ENCODE measurements at places on chromosomes 3 and 15. TPM values are rescaled to one million over a fixed set of nuclear protein-coding genes. Genes with fewer than 3 reads are reported as not detected.

ZNF80 gene
- 0.21 TPM for total RNA-seq

SLC27A2 gene
- 0.22 TPM for total RNA-seq

ALG3 gene
- 55.9 TPM for total RNA-seq

CNTN4 gene
- total RNA-seq: 47.7 TPM

CHRNB4 gene
- not detected for total RNA-seq

FRMD5 gene
- total RNA-seq: 4.4 TPM

DNA sequence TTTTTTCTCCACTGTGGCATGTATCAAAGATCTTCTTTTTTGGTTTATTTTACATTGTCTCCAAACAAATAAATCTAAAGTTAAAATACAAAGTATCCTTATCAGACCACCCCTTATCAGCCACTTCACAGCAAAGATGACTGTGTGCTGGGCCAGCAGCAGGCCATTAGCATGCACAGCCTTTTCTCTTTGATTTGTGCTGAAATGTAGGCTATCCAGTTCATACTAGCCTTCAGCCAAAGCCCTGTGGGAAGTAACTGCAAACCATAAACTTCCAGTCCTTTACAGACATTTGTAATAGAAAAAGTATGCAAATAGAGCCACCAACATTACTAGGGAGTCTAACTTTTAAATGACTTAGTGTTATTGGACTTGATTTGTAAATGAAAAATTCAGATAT lies 816.3 kb downstream of the FHIT start:
- no peaks in the 10 kb centered on the region for H3K4me1 ChIP-seq
- no peaks in the 10 kb centered on the region for H3K27me3 ChIP-seq
- no peak overlapping the region for H3K27ac ChIP-seq
- DNase-seq: no peak

DNA sequence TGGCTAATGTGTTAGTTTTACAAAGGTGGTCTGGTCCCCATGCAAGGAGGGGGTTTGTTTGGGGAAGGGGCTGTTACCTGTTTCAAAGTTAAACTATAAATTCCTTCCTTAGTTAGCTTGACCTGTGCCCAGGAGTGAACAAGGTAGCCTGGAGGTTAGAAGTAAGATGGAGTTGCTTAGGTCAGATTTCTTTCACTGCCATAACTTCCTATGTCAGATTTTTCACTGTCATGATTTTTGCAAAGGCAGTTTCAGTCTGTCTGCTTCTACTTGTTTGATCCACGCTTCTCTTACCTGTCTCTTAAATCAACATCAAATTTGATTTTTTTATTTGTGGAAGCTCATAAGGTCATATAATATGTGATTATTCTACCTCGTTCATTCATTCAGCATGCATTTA lies 28.6 kb downstream of the STARD9 start:
- H3K36me3 ChIP-seq: no peaks in the 10 kb centered on the region
- H3K4me1 ChIP-seq: peaks cover 30% of the 10 kb centered on the region
- H3K27ac ChIP-seq: peak overlapping the region; percentile 30
- H3K27me3 ChIP-seq: no peaks in the 10 kb centered on the region
- no peak overlapping the region for H3K4me3 ChIP-seq
- DNase-seq: no peak

- H3K27ac ChIP-seq: no peak overlapping the region
- H3K36me3 ChIP-seq: no peaks in the 10 kb centered on the region
- H3K4me3 ChIP-seq: no peak overlapping the region
- DNase-seq: no peak
Measured at GRCh38 chr3:130379274-130379673, 33.8 kb downstream of the COL6A5 start.

GRCh38 chr15:100769975-100770340 lies 109.7 kb upstream of the ALDH1A3 start:
- peaks cover 12% of the 10 kb centered on the region for H3K4me1 ChIP-seq
- H3K36me3 ChIP-seq: no peaks in the 10 kb centered on the region
- H3K4me3 ChIP-seq: no peak overlapping the region
- DNase-seq: no peak

DNA sequence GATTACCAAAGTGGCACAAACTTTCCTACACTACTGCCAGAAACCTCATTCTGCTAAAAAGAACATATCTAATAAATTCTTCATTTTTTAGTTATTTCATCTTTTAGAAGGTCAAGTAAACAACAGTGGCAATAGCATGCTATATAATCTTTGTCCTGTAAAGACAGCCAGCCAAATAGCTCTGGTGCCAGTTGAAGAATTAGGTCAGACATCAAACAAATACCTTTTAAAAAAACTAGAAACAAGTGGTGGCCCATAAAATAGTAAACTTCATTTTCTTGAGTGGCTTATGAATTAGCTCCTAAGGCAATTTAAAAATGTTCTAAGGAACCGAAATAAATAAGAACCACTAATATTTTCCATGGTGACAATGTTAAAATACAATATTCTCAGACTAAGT lies 19.5 kb downstream of the CCDC14 start:
- H3K4me1 ChIP-seq: no peaks in the 10 kb centered on the region
- H3K36me3 ChIP-seq: peaks cover 32% of the 10 kb centered on the region
- no peak overlapping the region for H3K4me3 ChIP-seq
- H3K27ac ChIP-seq: no peak overlapping the region
- DNase-seq: no peak

GRCh38 chr3:107651782-107652181 lies 129.0 kb downstream of the BBX start:
- H3K27me3 ChIP-seq: no peaks in the 10 kb centered on the region
- DNase-seq: no peak
- H3K36me3 ChIP-seq: no peaks in the 10 kb centered on the region
- H3K27ac ChIP-seq: no peak overlapping the region

- no peaks in the 10 kb centered on the region for H3K27me3 ChIP-seq
- H3K4me3 ChIP-seq: no peak overlapping the region
- peaks cover 7% of the 10 kb centered on the region for H3K4me1 ChIP-seq
- no peak overlapping the region for H3K27ac ChIP-seq
- DNase-seq: no peak
- H3K36me3 ChIP-seq: no peaks in the 10 kb centered on the region
Measured at GRCh38 chr3:142858043-142858442, 30.8 kb downstream of the PCOLCE2 start.
